ENCODE measurements at places on chromosomes 1 and 21. TPM values are rescaled to one million over a fixed set of nuclear protein-coding genes. Genes with fewer than 3 reads are reported as not detected.

The KDM1A gene
- 41.5 TPM for total RNA-seq

The FMOD gene
- not detected for total RNA-seq

The VHLL gene
- not detected for total RNA-seq

The KCNQ4 gene
- total RNA-seq, result 0.27 TPM

The PRKAA2 gene
- not detected for total RNA-seq

The DNM3 gene
- total RNA-seq, result 1.9 TPM
